IPS DF 6.9 (cell line): ENCODE measurements at places on chromosomes 12 and 14.
A peak's percentile ranks its signal among the peaks of the same experiment; 100 is the strongest.

GRCh38 chr14:55855751-55856150 is 262.5 kb upstream of the PELI2 start:
- no peaks in the 10 kb centered on the region for H3K27me3 ChIP-seq
- no peak for DNase-seq
- H3K27ac ChIP-seq, result no peak overlapping the region
- no peaks in the 10 kb centered on the region for H3K4me1 ChIP-seq
- no peaks in the 10 kb centered on the region for H3K36me3 ChIP-seq

DNA sequence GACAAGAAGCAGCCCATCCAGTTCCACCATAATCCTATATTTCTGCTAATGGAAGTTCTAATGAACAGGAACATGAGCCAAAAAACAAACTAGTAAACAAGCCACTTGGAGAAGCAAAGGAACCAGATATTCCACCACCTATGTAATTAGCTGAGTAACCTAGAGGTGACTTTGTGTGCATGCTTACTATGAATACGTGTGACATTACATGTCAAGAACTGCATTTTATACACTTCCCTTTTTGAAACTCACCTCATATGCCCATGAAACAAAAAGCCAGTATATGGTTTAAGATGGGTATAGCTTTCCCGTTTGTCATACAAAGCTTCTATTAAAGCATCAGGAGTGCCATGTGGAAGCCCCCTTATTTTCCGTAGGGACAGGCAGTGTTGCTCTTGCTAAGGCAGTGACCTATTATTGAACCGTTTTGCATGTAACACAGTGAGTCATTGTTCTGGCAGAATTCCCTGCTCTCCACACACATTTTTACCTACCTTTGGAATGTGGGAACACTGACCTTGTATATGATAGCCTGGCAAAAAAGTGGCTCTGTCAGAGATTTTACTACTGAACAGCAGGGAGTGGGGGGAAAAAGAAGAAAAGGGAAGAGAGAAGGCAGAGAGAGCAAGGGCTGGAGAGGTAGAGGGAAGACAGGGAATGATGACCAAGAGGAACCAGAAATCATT is 34.8 kb upstream of the FRMD6 start:
- H3K4me1 ChIP-seq, result no peaks in the 10 kb centered on the region
- H3K36me3 ChIP-seq, result no peaks in the 10 kb centered on the region
- no peaks in the 10 kb centered on the region for H3K27me3 ChIP-seq
- no peak overlapping the region for H3K4me3 ChIP-seq
- H3K27ac ChIP-seq, result no peak overlapping the region
- DNase-seq, result no peak

- DNase-seq, result no peak
- no peaks in the 10 kb centered on the region for H3K27me3 ChIP-seq
- H3K27ac ChIP-seq, result no peak overlapping the region
- H3K36me3 ChIP-seq, result no peaks in the 10 kb centered on the region
Measured at GRCh38 chr12:52338241-52338960, 17.2 kb upstream of the KRT83 start.

GRCh38 chr12:101299931-101300330 is 20.0 kb downstream of the UTP20 start:
- no peaks in the 10 kb centered on the region for H3K4me1 ChIP-seq
- no peaks in the 10 kb centered on the region for H3K27me3 ChIP-seq
- no peak overlapping the region for H3K27ac ChIP-seq
- no peak overlapping the region for H3K4me3 ChIP-seq

GRCh38 chr12:107223821-107224220 is 130.5 kb upstream of the CRY1 start:
- H3K36me3 ChIP-seq, result no peaks in the 10 kb centered on the region
- H3K4me1 ChIP-seq, result peaks cover 5% of the 10 kb centered on the region; the same call in 1 of the 2 replicates
- H3K27ac ChIP-seq, result no peak overlapping the region
- no peaks in the 10 kb centered on the region for H3K27me3 ChIP-seq

GRCh38 chr14:36295642-36296627 is 24.5 kb downstream of the MBIP start:
- no peaks in the 10 kb centered on the region for H3K27me3 ChIP-seq
- no peak overlapping the region for H3K27ac ChIP-seq
- no peak for DNase-seq
- H3K36me3 ChIP-seq, result no peaks in the 10 kb centered on the region

GRCh38 chr12:32566663-32567295 is 112.3 kb upstream of the DNM1L start:
- H3K27me3 ChIP-seq, result no peaks in the 10 kb centered on the region
- no peak for DNase-seq
- peaks cover 2% of the 10 kb centered on the region; the same call in 1 of the 2 replicates for H3K36me3 ChIP-seq

DNA sequence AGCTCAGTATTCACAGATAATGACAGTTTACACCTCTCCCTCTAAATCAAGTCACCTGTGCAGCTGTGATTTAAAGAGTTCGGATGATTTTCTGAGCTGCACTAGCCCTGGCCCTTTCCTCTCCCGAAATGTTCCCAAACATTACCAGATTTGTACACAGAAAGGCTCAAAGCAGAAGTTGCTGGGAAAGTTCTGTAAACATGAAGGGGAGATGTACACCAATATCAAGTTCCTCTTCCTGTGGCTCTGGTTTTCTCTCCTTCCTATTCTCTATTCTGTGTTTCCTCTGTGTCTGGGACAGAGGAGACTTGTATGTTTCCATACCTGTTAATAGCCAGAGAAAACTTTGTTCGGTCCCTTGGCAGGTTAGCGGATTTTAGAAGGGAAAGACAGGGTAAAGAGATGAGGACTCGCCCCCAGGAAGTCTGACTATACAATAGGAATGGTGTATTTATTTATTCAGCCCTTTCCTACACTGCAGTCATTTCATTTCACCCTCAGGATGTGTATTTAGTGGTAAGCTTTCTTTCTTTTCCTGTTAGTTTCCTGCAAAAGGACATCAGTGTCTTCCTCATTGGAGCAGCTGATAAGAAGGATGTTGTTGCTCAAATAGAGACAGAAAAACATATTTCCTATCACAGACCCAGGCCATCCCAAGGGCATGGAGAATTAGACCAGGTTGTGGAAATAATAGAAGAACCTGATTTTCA is 7.6 kb upstream of the NUMB start:
- no peaks in the 10 kb centered on the region for H3K4me1 ChIP-seq
- no peak overlapping the region for H3K27ac ChIP-seq
- no peaks in the 10 kb centered on the region for H3K36me3 ChIP-seq
- no peaks in the 10 kb centered on the region for H3K27me3 ChIP-seq
- DNase-seq, result no peak

- no peaks in the 10 kb centered on the region for H3K4me1 ChIP-seq
- no peaks in the 10 kb centered on the region for H3K27me3 ChIP-seq
- H3K27ac ChIP-seq, result no peak overlapping the region
- H3K36me3 ChIP-seq, result no peaks in the 10 kb centered on the region
- H3K4me3 ChIP-seq, result no peak overlapping the region
Measured at GRCh38 chr12:59149995-59150642, 229.8 kb upstream of the LRIG3 start.

- peaks cover 10% of the 10 kb centered on the region for H3K4me1 ChIP-seq
- no peak overlapping the region for H3K27ac ChIP-seq
- no peaks in the 10 kb centered on the region for H3K27me3 ChIP-seq
- peak overlapping the region; percentile 17; the same call in 1 of the 2 replicates for H3K4me3 ChIP-seq
- DNase-seq, result no peak
Measured at GRCh38 chr12:110936367-110937103, 16.2 kb upstream of the MYL2 start.

GRCh38 chr12:76790564-76791552 is 26.9 kb downstream of the ZDHHC17 start:
- no peaks in the 10 kb centered on the region for H3K4me1 ChIP-seq
- H3K4me3 ChIP-seq, result no peak overlapping the region
- no peak overlapping the region for H3K27ac ChIP-seq
- no peaks in the 10 kb centered on the region for H3K36me3 ChIP-seq

DNA sequence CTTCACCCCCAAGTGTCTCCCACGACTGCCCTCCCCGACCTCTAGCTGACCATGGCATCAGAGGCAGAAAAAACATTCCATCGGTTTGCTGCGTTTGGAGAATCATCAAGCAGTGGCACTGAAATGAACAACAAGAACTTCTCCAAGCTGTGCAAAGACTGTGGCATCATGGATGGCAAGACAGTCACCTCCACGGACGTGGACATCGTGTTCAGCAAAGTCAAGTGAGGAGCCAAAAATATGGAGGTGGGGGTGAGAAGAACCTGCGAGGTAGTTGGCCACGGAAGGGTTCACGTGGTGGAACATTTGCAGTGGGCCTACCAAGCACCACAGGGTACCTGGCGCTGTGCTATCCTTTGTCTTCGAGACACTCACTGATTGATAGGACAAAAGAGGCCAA is 514 bp downstream of the TPPP2 start:
- DNase-seq, result no peak
- H3K27ac ChIP-seq, result no peak overlapping the region
- peaks cover 10% of the 10 kb centered on the region for H3K4me1 ChIP-seq

GRCh38 chr12:90954428-90954827 is 548 bp downstream of the CCER1 start:
- H3K27ac ChIP-seq, result no peak overlapping the region
- H3K27me3 ChIP-seq, result no peaks in the 10 kb centered on the region
- H3K4me1 ChIP-seq, result no peaks in the 10 kb centered on the region
- no peak overlapping the region for H3K4me3 ChIP-seq

- no peak overlapping the region for H3K4me3 ChIP-seq
- no peaks in the 10 kb centered on the region for H3K27me3 ChIP-seq
- H3K36me3 ChIP-seq, result no peaks in the 10 kb centered on the region
- DNase-seq, result peak; percentile 79
- peaks cover 8% of the 10 kb centered on the region for H3K4me1 ChIP-seq
Measured at GRCh38 chr14:67934087-67934486, 114.5 kb downstream of the RAD51B start.

DNA sequence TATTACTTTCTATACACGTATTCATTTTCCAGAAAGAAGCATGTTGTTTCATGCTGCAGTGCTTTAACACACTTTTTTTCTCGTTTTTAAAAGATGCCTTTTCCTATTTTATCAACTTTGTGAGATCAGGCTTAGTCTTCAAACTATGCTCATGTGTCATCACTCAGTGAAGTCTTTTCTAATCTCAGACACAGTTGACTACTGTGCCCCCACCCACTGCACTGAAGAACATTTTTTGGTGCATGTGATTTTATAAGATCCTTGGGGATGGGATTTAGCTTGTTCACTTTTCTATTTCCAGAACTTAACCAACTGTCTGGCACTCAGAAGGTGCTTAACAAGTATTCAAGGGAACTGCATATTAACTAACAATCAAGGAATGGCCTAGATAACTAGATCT is 85.5 kb downstream of the CDK17 start:
- H3K4me3 ChIP-seq, result no peak overlapping the region
- H3K36me3 ChIP-seq, result no peaks in the 10 kb centered on the region
- no peaks in the 10 kb centered on the region for H3K27me3 ChIP-seq
- H3K4me1 ChIP-seq, result no peaks in the 10 kb centered on the region

DNA sequence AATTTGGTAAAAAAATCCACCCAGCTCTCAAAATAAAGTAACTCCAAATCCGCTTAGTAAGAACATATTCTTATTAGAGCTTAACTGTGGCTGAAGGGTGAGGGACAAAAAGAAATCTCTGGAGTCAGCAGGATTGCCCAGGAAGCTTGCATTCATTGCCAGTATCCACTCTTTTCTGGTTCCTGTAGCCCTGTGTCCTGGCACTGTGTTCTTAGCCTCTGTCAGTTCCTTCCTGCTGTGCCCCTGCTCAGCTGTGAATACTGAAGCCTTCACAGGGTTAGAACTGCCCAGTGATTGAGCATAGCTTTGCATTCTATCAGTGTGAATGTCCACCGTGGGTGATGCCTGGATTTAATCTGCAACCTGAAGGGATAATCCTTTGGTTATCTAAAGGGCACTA is 266.9 kb upstream of the PELI2 start:
- no peak for DNase-seq
- H3K27ac ChIP-seq, result no peak overlapping the region
- H3K27me3 ChIP-seq, result no peaks in the 10 kb centered on the region
- no peaks in the 10 kb centered on the region for H3K36me3 ChIP-seq
